CD4-positive, alpha-beta T cell treated with Interleukin-6 at 100 ng/mL for 8 hours (primary cell): ENCODE measurements at places on chromosomes 1 and 21.

DNA sequence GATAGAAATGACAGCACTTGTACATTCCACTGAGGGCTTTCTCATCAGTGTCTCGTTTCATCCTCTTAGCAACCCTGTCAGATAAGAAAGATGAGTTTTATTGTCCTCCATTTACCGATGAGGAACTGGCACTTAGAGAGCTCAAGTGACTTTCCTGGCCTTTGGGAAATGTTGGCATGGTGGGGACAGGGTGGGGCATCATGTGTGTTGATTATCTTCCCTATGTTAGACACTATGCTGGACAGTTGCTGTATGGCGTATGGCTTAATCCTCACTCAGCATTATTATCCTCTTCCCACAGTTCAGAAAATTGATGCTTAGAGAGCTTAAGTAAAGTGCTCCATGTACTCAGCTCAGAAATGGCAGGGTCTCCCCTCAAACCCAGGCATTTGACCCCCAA is 163.2 kb downstream of the CAMTA1 start:
- DNase-seq, result no peak

DNA sequence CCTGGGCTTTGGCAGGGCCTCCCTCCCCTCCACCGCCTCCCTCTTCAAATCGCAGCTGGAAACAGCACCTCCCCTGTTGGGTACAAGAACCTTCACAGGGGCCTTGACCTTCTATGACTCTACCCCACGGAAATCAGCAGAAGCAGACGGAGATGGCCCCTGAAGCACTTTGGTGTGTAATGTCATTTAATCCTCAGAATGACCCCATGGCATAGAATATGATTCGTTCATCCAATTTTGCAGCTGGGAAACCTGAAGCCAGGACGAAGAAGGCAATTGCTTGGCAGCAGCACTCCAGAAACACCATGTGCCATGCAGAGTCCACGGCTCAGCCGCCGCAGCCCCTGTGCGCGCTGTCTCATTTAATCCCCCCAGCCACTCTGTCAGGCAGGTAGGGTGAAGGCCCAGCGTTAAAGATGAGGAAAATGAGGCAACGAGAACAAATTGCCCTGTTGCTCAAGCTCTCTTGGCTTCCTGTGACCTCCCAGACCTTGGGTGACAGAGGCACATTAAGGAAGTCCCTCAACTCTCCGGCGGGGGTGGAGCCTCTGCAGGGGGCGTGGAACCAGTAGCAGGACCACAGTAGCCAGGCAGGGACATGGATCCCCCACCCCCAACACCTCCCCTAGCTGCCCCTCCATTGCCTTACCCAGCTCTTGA is 25.8 kb upstream of the LAPTM5 start:
- DNase-seq, result no peak

GRCh38 chr1:21608798-21609197 is 60.4 kb downstream of the RAP1GAP start:
- DNase-seq, result no peak

DNA sequence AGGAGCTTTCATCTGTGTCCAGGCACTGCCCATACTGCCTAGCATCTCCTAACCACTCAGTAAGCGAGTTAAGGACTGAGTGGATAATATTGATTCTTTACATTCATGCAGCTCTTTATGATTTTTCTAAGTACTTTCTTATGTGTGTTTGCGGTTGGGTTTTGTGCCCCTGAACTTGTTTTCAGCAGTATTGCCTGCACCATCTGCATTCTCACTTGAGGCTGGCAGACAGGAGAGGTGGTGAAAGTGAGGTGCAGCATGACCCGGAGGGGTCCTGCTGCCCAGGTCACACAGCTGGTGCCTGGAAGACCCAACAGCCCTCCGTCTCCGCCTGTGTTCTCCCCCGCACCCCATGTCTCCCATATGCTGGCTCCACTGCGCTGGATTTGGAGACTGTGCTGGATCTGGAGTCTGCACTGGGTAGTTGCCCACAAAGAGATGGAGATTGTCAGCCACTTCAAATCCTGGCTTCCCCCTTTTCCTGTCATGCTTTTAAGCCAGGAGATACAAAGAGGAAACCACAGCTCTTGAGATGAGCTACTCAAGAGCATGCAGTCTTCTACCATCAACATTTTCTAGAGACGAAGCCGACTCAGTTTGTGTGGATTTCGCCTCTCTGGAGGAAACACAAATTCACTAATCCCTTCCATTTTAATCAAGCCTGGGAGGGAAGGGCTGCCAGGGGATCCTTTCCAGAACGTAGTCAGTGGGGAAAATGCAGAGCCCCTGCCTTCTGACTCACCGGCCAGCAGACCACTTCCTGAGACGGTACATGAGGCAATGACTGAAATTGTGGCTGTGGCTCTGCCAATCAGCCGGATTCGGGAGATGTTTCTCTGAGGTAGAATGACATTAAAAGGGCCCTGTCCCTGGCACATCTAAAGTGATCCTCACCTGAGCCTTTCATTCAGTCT is 71.7 kb upstream of the ANGPTL1 start:
- no peak for DNase-seq

DNA sequence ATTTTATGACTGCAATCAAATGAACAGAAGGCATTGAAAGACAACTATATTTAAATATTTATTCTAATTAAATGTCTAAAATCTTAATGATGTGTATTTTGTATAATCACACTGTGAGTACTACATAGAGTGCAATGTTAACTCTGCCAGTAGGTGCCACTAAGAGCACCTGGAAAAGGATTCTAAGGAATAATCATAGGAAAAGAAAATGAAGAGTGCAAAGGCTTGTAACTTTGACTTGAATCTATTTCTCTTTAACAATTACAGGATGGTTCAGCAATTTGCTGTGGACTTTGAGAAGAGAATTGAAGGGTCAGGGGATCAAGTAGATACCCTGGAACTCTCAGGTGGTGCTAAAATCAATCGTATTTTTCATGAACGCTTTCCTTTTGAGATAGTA is 200.4 kb downstream of the DNM3 start:
- DNase-seq, result no peak

- DNase-seq, result peak; percentile 66
Observed at GRCh38 chr21:33374450-33375096, 28.6 kb upstream of the IFNGR2 start.

GRCh38 chr1:153805886-153806719 is 30.9 kb downstream of the SLC27A3 start:
- no peak for DNase-seq

GRCh38 chr1:109977657-109978378 is 6.7 kb upstream of the AHCYL1 start:
- DNase-seq, result no peak

GRCh38 chr1:201369209-201369608 is 8.3 kb downstream of the TNNT2 start:
- DNase-seq, result no peak

DNA sequence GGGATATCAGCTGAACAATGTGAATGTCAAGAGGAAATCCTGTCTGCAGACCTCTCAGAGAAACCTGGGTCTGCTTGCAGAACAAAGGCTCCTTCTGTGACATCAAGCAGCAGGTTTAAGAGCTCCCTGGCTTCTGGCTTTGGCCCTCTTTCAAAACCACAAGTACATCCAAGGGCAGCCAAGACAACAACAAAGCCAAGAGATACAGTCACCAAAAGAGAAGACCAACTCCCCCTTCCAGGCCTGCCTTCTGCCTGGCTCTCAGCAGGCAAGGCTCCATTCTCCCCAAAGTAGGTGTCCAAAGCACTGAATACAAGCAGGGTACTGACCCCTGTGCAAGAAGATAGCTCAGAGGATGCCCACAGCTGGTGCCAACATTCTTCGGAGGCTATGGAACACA is 11.5 kb downstream of the BCAR3 start:
- DNase-seq, result no peak

GRCh38 chr1:168535536-168535935 is 8.3 kb downstream of the XCL2 start:
- DNase-seq, result peak; percentile 58

DNA sequence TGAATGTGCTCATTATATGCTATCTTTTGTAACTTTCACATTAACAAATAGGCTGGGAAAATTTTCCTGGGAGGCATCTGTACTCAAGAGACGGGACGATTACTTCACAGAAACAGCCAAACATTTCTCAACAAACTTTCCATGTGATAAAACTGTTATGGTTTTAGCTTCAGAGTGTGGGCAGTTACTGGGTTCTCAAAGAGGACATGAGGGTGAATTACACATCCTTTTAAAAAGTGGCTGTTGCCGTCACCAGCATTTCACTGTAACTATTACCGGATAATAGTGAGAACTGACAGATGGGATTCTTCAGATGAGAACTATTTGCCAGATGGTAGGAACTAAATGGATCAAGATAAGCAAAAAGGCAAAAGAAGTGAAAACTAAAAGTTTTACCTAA is 109.1 kb downstream of the APP start:
- DNase-seq, result no peak

GRCh38 chr1:26727476-26727875 is 31.7 kb downstream of the ARID1A start:
- no peak for DNase-seq

DNA sequence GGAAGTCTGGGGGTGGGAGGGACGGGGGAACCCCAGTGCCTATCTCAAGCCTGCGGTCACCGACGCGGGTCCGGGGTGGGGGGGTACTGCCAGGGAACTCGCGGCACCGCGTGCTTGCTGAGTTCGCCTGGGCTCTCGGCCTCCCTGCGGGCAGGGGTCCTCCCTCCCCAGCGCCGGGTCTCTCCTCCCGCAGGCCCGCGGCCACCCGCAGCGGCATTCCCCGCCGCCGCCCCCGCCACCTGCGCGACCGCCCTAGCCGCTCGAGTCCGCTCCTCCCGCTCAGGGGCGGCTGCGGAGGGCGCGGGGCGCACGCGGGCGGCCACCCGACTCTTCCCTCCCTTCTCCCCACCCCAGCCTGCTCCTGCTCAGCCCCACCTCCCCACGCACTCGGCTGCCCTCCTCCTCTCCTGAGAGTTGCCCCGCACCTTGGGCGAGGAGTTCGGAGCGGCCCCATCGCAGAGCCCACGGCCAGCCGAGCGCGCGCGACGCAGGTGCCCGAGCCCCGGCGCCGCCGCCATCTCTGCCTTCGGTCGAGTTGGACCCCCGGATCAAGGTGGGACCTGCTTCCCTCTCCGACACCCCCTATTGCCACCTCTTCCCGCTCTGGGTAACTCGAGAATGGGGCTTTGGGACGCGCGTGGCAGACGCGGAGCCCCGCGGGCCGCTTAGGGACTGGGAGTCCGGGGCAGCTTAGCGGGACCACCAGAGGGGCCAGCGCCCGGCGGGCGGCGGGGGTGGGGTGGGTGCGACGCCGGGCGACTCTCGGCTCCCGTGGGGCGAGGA is 105.0 kb downstream of the LEPR start:
- no peak for DNase-seq

DNA sequence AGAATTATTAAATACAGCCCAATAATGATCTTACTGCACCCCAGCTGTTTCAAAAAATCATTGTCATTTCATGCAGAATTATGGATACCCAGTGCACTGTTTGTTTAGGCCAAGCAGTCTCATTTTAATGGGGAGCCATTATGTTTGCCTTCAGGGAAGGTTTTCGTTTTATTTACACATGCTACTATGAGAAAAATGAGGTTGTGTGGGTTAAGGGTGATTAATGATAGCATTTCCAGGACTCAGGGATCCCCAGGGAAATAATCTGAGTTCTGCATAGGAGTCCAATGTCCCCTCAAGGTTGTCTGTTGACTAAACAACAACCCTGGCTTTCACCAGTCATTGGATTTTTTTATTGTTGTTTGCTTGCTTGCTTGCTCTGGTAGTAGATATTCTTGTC is 71.0 kb upstream of the ZP4 start:
- DNase-seq, result no peak

DNA sequence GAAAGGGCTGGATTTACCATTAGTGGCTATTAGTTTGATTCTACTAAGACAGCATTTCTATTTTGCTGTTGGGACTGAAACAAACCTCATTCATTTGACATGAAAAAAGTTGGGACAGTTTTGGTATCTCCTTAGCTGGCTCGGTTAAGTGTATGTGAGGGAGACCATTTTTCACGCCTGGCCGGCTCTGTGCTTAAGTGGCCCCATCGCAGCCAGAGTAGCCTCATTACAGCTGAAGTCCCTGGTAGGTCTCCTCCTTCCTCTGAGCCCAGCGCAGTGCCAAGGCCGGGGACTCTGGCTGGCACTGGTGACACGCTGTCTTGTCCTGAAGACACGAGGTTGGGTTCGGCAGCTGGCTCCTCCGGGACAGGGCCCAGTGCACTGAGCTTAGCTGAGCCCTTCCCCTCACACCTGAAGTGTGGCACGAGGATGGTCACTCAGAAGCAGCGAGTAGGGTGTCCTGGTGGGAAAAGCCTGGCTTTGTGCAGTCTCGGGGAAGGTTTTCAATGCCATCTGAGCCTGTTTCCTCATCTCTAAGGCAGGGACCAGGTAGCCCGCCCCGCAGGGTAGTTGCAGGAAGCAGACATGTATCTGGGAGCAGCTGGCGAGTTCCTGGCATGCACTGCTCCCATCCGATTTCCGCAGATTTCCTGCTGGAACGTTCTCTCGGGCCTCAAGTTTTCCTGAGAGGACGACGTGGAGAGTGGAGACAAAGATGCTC is 196.5 kb downstream of the DYRK1A start:
- DNase-seq, result no peak

- DNase-seq, result no peak
Observed at GRCh38 chr1:107941531-107941930, 23.4 kb downstream of the VAV3 start.

DNA sequence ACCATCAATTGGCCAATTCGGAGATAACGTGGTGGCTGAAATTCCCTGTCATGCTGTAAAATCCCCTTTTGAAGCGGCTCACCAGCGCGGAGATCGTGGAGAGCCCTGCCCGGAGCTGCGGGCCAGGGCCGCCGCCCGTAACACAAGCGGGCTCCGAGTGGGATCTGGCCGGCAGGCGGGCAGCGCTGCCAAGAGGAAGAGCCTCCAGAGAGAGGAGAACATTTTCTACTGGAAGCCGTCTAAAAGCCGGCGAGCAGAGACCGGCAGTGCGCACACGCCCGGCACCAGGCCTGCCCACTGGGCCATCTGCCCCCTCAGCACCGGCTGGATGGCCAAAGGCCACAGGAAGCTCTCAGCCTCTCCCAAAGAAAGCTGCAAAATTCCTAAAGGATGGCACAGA is 15.5 kb downstream of the SSBP3 start:
- no peak for DNase-seq

GRCh38 chr1:11537854-11538591 is 59.1 kb downstream of the DISP3 start:
- DNase-seq, result no peak

DNA sequence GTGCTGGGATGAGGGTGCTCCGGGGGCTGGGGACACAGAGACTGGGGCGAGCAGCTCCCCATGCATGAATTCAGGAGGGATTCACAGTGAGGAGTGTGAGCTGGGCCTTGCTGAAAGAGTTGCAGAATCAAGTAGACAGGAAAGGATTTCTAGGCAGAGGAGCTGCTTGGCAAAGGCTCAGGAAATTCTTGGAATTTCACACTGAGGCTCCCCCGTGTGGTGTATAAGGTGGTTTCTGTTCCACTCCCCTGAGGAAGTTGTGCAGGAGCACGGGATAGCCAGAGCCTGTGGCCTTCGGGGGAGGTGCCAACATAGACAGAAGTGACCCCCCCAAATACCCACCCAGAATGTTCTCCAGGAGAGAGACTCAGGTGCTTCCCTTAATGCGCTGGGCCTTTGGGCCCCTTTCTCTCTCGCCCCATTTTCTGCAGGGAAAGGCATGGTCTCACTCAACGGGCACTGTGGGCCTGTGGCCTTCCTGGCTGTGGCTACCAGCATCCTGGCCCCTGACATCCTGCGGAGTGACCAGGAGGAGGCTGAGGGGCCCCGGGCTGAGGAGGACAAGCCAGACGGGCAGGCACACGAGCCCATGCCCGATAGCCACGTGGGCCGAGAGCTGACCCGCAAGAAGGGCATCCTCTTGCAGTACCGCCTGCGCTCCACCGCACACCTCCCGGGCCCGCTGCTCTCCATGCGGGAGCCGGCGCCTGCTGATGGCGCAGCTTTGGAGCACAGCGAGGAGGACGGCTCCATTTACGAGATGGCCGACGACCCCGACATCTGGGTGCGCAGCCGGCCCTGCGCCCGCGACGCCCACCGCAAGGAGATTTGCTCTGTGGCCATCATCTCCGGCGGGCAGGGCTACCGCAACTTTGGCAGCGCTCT is 58.5 kb upstream of the ACTL8 start:
- no peak for DNase-seq
